ENCODE measurements at places on chromosomes 1 and 21.

DNA sequence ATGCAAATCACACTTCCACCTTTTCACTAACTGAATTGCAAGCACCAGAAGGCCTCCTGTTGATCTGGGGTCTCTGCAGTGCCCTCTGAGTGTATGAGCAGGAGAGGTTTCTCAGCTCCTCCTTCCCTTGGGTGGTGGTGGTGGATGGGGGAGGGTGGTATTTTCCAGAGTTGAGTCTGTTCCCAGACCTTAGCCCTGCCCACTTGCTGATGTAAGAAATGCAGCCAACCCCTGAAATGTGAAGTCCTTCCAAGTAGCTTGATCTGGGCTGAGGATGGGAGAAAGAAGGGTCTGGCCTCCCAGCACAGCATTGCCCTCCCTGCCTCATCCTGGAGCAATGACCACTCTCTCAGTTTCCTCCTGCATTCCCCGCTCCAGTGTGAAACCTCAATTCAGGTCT, 6.3 kb upstream of the FOXD2 start:
- no peak for DNase-seq

DNA sequence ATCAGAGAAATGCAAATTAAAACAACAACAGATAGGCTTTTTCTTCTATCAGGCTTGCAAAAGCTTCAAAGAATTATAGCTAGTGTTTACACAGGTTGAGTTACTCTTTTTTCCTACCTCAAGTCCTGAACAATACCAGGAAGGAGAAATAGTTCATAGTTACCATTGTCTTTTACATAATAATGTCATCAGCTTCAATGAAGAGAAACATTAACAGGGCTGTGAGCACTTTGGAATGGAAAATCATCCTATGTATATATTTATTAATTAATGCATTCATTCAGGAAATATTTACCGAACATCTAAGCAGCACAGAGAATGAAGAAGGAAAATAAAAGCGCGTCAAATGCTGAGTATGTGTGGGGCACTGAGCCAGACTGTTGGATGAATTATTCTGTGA, 197.3 kb downstream of the ZBTB18 start:
- DNase-seq = no peak

- no peak for DNase-seq
Measured at GRCh38 chr21:44337941-44338895, 972 bp downstream of the CFAP410 start.

GRCh38 chr1:182292193-182292741, 99.3 kb downstream of the GLUL start:
- DNase-seq = no peak

DNA sequence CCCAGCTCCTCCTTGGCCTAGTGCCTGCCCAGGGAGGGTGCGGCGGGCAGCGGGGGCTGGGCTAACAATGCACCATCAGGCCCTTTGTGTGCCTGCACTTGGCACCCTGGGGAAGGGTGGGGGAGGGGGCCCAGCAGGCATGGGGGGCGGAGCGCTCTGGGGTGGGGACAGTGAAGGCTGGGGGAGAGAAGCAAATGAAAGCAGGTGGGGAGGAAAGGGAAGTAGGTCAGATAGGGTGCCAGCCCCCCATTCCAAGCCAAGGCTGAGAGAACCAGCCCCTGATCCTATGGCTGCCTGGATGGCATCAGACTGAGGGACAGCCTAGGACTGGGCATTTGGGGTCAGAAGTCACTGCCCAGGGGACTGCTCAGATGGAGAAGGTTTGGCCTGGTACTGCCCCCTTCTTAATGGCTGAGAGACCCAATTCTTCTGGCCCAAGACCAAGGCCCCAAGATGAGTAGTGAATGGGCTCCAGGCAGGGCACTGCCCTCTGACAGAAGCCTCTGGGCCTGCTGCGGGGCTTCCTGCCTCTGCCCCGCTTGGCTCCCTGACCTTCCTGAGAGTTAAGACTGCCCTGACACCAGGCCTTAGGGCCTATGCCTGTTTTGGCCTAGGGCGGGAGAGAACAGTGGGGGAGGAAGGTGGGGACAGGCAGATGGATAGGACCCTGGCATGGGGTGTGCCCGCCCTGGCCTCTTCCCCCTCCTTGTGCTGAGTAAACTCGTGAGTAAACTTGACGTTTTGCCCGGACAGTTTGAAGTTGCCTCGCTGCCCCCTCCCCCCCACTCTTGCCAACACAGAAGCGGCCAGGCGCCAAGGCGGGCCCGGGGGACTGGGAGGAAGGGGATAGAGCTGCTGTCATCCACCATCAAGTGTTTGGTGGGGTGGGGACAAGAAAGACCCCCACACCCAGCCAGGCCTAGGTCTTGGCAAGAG, 2.7 kb downstream of the ZBTB7B start:
- DNase-seq = no peak

DNA sequence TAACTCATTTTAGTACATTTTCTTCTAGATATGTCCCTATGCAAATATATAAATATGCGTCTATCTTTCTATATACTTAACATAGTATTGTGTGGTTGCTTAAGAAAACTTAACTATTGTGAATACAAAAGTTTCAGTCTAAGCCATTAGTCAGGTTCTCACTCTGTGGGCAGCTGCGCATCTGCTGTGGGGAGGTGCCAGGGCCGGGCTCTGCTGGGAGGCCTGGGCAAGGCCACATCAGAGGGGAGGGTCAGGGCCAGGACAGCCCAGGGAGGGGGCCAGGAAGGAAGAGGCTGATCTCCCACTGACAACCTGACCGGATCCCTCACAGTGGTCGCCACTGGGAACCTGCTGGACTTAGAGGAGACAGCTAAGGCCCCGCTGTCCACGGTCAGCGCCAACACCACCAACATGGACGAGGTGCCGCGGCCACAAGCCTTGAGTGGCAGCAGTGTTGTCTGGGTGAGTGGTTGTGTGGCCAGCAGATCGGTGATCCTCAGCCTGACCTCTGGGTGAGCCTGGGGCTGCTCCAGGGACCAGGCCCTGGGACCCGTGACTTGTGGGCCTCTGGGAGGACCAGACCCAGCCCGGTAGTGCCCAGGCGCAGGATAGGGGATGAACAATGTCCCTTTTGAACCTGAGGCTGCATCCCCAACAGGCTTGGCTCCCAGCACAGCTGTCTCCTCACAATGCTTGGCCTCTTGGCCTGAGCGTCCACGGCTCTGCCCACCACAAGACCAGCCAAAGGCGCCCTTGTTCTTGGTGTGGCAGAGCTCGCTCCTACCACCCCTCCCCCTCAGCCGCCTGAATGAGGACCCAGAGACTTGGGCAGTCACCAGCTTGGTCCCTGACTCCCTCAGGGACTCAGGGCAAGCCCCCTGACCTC, 20.2 kb downstream of the LDLRAP1 start:
- DNase-seq = no peak

GRCh38 chr21:23949493-23949892, 1657.8 kb downstream of the MRPL39 start:
- no peak for DNase-seq

GRCh38 chr1:45423906-45424678, 66.9 kb downstream of the TESK2 start:
- no peak for DNase-seq

DNA sequence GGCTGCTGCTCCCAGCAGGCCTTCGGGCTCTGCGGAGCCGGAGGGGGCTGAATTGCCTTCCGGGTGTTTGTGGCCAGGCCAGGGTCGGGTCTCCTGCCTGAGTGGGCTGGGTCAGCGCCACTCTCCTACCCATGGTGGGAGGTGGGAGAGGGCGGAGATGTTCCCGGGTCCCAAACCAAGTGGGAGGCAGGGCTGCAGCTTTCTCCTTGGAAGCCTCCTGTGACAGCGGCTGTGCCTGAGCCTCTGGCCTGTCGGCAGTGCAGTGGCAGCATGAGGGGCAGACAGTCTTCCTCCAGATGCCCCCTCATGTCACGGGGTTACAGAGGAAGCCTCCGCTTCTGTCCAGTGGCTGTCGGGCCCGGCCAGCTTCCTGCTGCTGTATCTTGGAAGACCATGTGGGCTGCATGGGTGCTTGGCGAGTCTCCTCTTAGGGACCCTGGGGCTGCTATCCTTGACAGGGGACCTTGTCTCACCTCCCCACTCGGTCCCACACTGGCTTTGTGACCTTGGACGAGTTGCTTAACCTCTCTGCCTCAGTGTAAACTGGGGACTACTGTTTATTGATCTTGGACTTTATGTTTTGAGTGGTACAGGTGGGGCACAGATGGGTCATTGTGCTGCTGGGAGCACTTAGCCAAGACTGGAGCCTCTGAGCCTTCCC, 4.3 kb downstream of the SKI start:
- no peak for DNase-seq

DNA sequence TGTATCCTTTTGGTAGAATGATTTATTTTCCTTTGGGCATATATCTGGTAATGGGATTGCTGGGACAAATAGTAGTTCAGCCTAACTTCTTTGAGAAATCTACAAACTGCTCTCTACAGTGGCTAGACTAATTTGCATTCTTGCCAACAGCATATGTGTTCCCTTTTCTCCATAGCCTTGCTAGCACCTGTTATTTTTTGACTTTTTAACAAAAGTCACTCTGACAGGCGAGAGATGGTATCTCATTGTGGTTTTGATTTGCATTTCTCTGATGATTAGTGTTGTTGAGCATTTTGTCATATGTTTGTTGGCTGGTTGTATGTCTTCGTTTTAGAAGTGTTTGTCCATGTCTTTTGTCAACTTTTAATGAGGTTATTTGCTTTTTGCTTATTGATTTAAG, 99.8 kb downstream of the UCK2 start:
- DNase-seq = no peak

DNA sequence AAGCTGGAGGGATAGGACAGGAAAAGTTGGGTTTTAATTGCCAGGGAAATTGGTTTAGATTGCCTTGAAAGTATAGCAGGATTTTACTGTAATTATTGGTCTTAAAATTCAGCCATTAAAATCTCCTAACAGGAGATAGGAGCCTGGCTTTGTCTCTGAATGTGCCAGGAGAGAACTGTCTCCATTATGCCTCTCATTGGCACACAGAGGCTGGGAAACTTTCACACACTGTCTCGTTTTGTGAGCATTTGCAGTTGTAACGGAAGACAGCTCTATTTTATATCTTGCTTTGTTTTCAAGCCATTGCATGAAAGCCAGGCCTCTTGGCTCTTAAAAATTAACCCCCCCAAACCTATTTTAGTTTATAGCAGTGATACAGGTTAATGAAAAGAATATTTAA, 12.5 kb downstream of the DNAJC6 start:
- DNase-seq = no peak

GRCh38 chr21:36461918-36462486, 17.9 kb downstream of the CLDN14 start:
- no peak for DNase-seq

DNA sequence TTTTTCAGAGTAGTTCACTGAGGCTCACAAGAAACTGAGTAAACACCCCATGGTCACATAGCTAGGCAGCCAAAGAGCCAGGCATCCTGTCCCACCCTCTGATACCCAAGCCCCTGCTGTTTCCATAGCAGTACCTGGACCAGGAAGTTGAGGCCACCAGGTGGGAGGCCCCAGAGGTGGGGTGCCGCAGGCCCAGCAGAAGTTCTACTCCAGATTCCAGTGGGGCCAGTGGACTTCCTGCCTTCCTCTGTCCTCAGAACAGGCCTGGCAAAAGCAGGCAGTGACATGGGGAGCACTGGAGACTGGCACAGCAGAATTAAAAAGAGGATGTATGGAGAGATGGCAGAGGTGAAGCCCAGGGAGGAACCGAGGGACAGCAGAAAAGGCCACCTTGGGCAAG, 19.0 kb downstream of the FOXO6 start:
- DNase-seq = no peak

DNA sequence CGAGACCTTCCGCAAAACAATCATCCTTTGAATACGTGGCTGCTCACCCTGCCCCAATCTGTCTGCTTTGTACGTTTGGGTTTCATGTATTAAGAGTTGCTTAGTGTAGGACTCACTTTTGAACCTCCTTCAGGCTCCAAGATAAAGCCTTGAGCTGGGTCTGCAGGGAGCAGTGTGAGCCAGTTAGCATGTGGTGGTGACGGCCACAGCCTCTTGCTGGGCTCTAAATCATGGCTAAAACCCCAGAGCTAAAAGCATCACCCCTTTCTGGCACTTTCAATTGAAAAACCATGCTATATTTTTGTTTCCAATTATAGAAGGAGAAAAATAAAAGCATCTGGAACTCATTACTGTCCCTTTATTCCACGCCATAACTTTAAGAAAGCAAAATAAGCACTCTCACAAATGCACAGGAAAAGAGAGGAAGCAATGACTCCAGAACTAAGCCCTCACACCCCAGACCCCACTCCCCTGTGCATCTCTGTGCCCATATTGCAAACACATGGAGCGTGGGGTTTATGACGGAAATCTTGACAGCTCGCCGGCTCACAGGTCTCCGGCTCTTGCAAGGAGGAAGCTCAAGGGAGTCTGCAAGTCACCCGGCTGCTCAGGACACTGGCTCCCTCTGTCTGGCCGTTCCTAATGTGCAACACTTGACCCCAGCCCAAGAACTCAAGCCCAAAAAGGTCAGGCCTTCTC, 135.5 kb downstream of the MIS18A start:
- no peak for DNase-seq

DNA sequence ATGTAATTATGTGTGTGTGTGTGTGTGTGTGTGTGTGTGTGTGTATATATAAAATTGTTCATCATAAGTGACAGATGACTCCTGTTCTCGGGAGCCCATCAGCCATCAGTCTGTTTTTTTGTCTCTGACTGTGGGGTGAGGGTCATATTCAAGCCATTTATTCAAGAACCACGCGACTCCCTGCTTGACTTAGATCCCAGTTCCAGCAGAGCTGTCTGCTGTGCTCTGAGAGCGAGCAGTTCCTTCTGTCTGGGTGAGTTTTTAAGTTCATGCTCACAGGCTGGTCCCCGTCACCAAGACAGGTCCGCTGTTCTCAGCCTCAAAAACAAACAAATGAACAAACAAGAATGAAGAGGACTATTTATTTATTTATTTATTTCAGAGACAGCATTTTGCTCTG, 18.3 kb upstream of the NPPB start:
- no peak for DNase-seq

GRCh38 chr1:93304716-93305138, 41.0 kb upstream of the DR1 start:
- peak; percentile 8 for DNase-seq

- DNase-seq = no peak
Measured at GRCh38 chr1:32454726-32455125, 10.1 kb upstream of the ZBTB8B start.

- no peak for DNase-seq
Measured at GRCh38 chr1:46489638-46490405, at the start of gene DMBX1. DMBX1 (plus strand) TSS chr1:46489836; CDS start chr1:46507011, 17,175 bp downstream.

DNA sequence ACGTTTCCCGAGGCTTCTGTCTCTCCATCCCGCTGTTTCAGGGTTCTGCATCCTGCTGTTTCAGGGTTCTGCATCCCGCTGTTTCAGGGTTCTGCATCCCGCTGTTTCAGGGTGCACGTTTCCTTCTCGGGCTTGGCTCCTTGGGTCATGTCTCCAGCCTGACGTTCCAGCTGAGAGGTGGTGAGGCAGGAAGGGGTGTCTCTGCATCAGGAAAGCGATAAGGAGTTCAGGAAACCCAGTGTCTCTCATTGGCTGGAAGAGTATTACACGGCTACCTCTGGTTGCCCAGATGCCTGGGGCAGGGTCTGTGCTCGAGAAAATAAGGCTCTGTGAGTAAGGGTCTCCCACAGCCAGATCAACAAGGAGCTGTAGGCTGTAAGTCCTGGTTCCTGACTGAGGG, 21.1 kb downstream of the ADARB1 start:
- DNase-seq = no peak

DNA sequence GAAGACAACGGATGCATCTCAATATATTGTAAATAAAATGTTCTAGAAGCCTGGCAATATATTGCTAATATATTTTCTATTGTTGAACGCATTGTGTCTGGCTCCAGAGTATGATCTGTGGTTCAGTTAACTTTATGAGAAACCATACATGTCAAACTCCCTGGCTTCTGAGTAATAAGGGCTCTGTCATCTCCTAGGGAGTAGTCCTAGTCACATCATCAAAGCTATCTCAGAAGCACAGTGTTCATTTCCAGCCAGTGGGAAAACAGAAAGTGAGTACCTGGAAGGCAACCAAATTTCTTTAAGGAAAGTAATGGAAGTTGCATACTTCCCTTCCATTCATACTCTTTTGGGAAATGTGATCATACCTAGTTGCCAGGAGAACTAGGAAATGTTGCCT, 27.0 kb upstream of the ST6GALNAC5 start:
- DNase-seq = no peak

All from stimulated activated CD8-positive, alpha-beta memory T cell treated with anti-CD3 and anti-CD28 coated beads, Interleukin-15, amount 100 ng/mL, for 48 hours (primary cell).